WERI-Rb-1 (cell line): ENCODE measurements at places on chromosomes 16 and 17.

GRCh38 chr17:19781488-19782458 lies 33.7 kb upstream of the ALDH3A1 start:
- no peak for DNase-seq

DNA sequence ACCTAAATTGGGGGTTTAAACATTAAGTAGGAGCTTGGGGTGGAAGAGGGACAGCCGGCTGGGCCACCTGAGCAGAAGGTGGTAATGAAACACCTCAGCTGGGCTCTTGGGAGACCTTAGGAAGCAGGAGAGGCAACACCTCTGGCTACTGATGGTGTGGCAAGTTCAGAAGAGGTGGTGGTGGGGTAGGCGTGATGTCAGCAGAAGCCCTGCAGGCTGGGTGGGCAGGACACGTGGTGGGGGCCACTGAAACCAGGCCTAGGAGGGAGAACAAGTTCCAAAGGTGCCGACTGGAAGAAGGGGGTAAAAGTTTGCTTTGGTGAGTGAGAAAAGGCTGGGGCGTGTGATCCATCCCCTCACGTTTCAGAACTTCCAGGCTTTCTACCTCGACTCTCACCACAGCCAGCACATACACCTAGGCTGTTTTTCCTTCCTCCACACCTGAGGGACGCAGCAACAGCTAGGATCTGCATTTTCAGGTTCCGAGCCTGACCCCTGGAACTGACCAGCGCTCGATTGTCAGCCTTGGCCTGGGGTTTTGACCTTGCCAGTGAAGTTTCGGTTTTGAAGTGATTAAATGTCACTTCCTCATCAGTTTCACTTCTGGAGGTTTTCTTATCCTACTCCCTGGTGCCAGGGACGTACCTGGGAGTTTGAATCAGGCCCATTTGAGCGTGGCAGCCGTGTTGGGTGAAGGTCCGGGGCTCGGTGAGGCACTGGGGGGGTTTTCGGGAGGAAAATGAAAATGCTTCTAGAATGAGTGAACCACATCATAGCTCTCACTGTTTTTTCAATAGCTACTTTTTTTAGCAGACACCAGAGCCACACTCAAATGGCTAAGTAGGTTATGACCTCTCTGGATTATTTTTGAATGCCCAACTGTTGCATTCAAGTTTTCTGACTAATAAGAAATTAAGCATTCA lies 10.0 kb downstream of the SNN start:
- no peak for DNase-seq

DNA sequence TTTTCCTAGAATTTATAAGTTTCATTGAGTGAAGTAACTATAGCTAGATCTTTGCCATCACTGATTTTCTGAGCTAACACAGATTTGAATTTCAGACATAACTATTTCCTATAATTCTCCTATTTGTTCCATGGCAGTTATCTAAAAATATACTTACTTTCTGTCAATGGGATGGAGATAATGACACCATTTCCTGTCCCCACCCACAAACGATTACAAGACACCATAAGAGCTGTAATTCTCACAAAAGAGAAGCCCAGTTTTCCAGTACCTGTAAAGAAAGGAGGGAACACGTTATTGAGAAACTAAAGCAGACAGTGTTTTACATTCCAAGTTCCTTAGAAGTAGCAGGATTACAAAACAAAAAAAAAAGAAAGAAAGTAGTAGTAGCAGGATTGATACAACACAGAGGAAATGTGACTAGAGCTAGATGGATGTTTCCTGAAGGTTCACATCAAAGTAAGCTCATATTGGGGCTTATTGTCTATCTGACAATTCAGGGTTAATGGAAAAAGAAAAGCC lies 110.9 kb upstream of the TOB1 start:
- no peak for DNase-seq

GRCh38 chr17:57995076-57995956 lies 7.3 kb upstream of the VEZF1 start:
- DNase-seq: peak; percentile 84

DNA sequence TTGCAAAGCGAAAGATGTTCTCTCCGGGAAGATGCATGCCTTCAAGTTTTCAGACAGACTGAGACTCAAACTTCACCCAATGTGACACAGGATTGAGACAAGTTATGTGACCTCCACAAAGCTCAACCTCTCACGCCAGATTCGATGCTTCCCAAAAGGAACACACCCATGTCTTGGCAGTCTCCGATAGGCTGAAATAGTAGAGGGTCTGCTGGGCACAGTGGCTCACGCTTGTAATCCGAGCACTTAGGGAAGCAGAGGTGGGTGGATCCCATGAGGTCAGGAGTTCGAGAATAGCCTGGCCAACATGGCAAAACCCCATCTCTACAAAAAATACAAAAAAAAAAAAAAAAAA lies 22.1 kb downstream of the ZFHX3 start:
- no peak for DNase-seq

DNA sequence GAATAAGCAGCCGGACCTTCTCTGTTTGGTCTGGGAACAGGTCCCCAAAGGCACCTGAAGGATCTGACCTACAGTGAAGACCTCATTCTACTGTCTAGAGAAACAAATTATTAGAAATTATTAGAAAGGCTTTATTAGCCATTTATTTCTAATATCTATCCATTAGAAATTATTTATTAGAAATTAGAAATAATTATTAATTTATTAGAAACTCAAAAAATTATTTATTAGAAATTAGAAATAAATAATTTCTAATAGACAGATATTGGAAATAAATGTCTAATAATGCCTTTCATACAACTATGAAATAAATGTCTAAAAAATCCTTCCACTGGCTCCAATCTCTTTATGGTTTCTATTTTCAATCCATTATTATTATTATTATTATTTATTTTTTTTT lies 285.7 kb upstream of the ERCC4 start:
- no peak for DNase-seq
